NCI-H1092 treated with DMSO at 0.1 percent for 48 hours (cell line): ENCODE measurements at places on chromosomes 7 and 10.

DNA sequence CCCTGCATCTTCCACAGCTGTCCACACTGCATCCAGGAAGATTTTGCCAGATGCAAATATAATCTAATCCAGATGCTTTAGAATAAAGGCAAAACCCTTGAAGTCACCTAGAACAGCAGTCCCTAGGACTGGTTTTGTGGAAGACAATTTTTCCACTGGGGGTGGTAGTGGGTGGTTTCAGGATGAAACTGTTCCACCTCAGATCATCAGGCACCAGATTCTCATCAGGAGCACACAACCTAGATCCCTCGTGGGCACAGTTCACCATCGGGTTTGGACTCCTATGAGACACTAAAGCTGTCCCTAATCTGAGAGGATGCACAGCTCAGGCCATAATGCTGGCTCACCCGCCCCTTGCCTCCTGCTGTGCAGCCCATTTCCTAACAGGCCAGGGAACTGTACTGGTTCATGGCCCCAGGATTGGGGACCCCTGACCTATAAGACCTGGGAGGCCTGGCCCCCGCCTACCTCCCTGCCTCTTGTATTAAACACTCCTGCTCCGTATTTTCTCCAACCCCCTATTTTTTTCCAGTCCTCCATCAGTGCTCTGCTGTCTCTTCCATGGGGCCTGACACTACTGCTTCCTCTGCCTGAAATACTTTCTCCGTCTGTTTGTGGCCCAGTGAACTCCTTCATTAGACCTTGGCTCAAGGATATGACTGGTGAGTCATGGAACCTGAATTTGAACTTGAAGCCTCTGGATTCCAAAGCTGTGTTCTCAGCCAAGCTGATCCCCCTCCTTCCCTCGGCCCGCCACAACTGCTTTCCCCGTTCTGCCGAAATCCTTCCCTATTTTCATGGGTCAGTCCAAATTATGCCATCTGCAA, 79.9 kb upstream of the RHEB start:
- DNase-seq = no peak

DNA sequence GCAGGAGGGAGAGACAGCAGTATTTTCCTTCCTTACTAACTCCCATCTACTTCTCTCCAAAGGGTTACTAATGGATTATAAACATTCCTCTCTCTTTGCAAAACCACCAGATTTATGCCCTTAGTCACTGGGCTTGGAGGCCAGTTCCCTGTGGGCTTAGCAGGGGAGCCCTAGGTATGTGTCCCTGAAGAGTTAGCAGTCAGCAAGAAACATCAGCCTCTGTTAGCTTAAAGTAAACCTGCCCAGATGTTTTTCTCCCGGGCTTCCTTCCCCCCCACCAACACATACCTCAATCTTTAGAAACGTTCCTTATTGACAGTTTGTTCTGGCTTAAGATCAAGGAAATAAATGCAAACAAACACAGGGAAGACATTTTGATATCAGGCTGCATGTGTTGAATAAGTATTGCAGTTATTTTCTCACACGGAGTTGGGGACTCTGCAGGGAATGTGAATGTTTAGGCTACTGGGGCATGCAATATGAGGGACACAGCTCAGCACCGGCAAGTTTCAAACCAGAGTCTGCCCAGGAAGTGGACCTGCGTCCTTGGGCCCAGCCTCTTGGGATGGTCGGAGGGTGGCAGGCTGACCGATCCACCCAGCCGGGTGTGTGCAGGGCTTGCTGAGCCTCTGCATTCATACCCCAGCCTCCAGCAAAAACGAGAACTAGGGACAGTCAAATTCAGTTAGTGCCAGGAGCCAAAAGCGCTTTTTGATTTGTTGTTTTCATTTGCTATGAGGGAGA, 252.0 kb upstream of the GRB10 start:
- DNase-seq = no peak

- DNase-seq = no peak
Measured at GRCh38 chr10:131817866-131818509, 82.8 kb upstream of the PPP2R2D start.

- DNase-seq = no peak
Measured at GRCh38 chr7:151652111-151652510, 132.4 kb upstream of the RHEB start.

GRCh38 chr7:7274782-7275181, 92.4 kb downstream of the C1GALT1 start:
- DNase-seq = no peak

DNA sequence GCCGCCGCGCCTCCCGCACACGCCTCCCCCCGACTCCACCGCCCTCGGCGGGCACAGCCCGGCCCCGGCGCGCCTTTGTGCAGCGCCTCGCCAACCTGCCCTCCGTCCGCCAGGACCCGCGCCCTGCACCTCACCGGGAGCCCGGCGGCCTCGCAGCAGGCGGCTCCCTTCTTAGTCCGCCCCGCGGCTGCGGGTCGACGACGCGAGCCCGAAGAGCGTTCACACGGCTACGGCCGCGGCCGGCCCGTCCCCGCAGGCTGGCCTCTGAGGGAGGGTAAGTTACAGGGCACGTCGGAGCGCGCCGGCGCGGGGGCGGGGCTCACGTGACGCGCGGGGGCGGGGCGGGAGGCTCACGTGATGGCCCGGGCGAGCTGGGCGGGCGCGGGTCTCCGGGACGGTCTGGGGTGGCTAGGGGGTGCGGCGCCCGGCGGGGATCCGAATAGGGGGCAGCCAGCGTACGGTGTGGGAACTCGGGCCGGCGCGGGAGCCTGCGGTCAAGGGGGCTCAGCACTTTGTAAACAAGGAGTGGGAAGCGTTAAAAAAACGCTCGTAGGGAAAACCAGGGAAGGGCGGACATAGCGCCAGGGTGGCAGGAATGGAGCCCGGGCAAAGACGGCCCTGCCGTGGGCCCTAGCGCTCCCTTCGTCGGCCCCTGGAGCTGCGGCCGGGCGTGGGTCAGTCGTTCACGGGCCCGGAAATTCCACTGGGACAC, at the start of gene ARHGAP12:
Gene ARHGAP12, minus strand, starts transcription at position 283 of the 712 bp plus-strand sequence. CDS start 19,976 bp downstream, outside the sequence.
- DNase-seq = peak; percentile 45

GRCh38 chr10:5400468-5401240, 4.0 kb downstream of the TUBAL3 start:
- peak; percentile 82 for DNase-seq

- no peak for DNase-seq
Measured at GRCh38 chr10:69437321-69438259, 13.7 kb upstream of the TSPAN15 start.

- DNase-seq = no peak
Measured at GRCh38 chr7:116601426-116601825, 70.6 kb upstream of the MET start.

DNA sequence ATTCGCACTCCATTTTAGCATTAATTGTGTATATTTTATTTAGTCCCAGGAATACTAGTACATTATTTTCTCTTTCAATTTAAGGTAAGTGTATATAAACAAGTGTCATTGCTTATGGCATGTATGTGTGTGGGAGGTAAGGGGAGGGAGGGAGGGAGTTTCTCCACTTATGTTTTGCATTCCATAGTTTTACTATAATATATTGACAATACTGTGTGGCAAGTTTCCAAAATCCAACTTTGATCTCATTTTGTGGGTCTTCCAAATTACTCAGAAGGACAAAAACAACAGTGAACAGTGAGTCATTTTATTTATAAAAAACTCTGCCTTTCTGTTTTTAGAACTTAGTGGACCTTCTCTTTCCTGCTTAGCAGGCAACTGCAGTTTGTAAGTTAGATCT, 102.3 kb upstream of the SEMA3E start:
- no peak for DNase-seq

- DNase-seq = no peak
Measured at GRCh38 chr7:70790215-70791073, 341.5 kb upstream of the GALNT17 start.

DNA sequence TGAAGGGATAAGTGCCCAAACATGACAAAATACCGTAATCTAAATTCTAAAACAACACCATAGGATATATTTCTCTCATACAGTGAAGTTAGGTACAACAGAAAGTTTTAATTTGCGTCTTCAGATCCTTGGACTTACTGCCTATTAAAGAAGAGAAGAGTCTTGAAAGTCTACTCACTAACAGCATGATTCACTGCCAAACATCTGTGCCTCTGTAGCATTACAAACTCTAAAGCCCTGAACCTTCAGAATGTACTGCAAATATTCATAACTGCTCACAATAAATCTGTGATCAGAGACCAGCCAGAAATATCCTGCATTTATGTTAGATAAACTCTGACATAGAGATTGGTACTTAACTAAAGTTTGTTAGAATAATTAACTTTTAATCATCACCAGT, 365.3 kb downstream of the PARD3 start:
- DNase-seq = no peak

DNA sequence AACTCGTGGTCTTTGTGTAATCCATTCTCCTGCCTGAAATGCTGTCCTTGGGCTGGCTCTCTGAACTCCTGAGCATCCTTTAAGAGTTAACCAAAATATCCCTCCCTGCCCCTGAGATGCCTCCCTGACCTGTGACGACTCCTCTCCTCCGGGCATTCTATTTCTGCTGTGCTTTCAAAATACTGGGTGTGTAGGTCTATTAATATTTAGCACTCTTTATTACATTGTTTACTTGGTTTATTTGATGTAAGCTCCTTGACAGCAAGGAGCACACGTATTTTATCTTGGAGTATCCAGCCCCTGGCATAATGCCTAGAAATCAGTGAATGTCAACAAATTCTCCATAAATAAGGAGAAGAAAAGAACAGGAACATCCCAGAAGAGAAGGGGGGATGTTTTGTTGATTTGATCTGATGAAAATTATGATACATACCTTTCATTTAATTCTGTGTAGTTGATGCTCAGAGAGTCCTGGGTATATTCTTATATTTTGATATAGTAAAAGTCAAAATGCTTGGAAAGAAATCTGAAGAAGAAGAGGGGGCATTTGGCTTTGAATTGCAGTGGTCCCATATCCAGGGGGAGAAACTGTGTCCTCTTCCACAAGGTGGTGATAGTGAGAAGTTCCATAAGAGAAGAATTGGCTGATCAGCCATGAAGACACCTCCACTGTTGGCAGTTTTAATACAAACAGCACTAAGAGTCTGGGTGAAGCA, 107.7 kb upstream of the MPP7 start:
- no peak for DNase-seq

DNA sequence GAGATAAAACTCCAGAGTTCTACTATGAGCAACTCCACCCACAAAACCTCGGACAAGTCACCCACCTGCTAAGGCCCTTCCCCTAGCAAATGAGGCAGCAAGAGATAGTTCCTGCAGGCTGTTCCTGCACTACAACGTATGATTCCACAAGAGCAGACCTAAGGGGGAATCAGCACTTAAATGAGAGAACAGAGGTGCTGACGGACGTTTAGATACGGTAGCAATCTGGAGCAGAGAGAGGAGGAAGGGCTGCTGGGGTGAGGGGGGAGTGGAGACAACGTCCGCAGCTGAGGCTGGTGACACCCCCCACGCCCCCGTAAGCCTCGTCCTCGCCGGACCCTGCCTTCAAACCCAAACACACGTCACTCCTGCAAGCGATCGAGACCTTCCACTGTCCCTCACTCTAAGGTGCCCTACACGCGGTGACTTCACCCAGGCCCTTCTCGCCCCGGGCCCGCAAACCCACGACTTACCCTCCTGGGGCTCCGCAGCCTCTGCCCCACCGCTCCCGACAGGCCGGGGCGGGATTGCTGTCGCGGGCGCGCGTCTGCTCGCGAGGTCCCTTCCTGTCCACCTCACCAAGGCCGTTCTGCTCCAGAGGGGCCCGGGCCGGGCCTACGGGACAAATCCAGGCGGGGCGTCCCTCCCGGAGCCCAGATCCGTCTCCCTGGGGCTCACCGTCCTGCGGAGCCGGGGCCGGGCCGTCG, 635 bp downstream of the ZNF12 start:
- no peak for DNase-seq

GRCh38 chr10:79167537-79167936, 98.8 kb downstream of the ZMIZ1 start:
- no peak for DNase-seq

- no peak for DNase-seq
Measured at GRCh38 chr7:83014546-83014945, 148.1 kb downstream of the PCLO start.

- no peak for DNase-seq
Measured at GRCh38 chr7:84879570-84880325, 307.1 kb downstream of the SEMA3D start.

- DNase-seq = no peak
Measured at GRCh38 chr7:91398341-91398740, 134.1 kb downstream of the FZD1 start.

DNA sequence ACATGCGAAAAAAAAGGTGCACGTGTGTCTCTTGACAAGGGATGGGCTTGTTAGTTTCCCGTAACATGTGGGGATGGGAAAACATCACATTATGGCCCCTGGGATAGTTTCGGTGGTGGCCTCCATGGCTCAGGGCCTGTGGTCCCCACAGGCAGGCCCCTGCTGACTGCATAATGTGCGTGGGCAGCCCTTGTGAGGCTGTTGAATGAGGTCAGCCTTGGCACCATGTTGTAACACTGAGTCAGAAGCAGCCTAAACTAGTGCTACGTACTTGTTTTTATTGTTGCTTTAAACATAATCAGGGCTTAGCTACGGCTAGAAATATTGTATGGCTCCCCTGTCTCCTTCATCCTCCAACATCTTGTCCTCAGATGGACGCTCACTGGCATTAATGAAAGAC, 80.6 kb downstream of the BEND7 start:
- no peak for DNase-seq

GRCh38 chr10:28734938-28735759, 57.8 kb downstream of the BAMBI start:
- no peak for DNase-seq

GRCh38 chr10:100128951-100129350, 47.3 kb upstream of the CPN1 start:
- DNase-seq = no peak

DNA sequence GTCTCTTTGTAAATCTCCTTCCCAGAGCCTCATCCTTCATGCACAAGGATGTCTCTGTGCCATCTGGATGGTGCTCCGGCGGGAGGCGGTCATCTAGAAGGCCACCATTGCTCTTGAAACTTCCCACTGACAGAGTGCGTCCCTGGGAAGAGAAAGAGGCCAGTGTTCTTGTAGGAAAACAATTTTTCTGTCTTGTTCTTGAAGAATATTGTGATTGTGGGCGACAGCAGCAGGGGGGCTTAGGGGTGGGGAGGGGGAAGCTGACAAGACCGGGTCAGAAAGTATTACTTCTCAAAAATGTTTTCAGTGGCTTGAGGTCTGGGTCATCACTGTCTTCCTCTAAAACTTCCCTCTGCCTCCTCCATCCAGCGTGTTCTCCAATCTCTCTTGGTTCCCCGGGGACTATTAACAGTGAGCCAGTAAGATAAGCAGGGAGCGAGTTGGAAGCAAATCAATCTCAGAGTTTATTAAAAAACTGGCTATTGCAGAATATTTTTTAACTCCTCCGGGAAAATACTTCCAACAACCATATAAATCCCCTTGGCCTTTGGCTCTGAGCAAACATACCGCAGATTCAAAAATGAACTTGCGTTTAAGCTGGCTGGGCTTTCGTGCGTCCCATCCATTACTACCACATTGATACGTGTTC, 597.8 kb upstream of the MGMT start:
- no peak for DNase-seq
